ENCODE measurements at places on chromosomes 3 and 15. TPM values are rescaled to one million over a fixed set of nuclear protein-coding genes. Genes with fewer than 3 reads are reported as not detected.

DNA sequence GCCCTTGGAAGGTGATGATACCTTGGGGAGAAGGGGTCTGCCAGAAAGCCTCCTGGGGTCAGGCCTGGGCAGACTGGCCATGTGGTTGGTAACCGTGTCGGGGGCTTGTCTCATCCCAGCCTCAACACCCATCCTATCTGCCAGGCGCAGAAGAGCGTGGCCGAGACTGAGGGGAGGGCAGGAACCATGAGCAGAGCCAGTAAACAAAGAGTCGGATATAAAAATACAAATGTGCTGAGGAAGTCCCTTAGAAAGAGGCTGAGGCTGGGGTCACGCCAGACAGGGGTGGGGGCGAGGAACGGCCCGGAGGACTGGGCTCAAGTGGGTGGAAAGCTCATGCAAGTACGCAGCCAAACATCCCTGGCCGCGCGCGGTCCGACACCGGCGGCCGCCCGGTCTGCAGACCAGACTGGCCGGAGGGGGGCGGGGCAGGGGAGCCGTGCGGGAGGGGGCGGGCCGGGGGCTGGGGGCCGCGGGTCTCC is 1.9 kb downstream of the CAMK2N2 start:
- DNase-seq: no peak

DNA sequence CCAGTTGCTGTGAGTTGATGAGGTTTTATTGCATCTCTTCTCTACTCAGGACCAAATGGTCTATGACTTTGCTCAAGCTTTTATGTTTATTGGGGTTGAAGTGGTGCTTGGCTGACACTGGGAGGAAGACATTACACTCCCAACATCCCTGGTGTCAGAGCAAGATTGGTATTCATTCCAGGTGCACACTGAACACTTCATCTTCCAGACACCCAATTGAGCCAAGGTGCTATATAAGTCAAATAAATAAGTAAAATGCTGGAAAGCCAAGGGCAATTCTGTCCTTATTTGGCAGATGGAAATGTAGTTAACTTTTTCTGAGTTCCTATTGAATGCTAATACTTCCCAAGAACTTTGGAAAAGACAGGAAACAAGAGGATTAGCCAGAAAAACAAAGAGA is 53.2 kb upstream of the CDV3 start:
- no peak for DNase-seq

Gene ARL14
- polyA plus RNA-seq: not detected

Gene TBC1D21
- polyA plus RNA-seq: not detected

DNA sequence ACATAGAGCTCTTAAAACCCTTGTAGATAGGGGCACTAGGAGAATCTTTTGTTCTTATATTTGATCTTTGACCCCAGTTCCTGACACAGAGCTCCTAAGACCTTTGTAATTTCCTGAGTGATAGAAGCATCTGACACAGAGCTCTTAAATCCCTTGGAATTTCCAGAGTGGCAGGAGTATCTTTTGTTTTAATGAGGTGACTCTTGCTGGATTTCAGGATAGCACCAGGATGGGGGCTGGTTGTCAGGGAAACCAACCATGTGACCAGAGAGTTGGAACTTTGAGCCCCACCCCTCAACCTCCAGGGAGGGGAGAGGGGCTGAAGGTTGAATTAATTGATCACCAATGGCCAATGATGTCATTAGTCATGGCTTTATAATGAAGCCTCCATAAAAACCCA is 47.6 kb upstream of the ST8SIA2 start:
- DNase-seq: no peak

- DNase-seq: no peak
These were observed 321.4 kb upstream of the DPH6 start for GRCh38 chr15:35867356-35867755.

Gene TUSC7
- polyA plus RNA-seq: not detected

- peak; percentile 65 for DNase-seq
These were observed 18.4 kb downstream of the SMAD6 start for GRCh38 chr15:66720206-66721010.

- no peak for DNase-seq
These were observed 5.1 kb downstream of the LINGO1 start for GRCh38 chr15:77627581-77627980.

DNA sequence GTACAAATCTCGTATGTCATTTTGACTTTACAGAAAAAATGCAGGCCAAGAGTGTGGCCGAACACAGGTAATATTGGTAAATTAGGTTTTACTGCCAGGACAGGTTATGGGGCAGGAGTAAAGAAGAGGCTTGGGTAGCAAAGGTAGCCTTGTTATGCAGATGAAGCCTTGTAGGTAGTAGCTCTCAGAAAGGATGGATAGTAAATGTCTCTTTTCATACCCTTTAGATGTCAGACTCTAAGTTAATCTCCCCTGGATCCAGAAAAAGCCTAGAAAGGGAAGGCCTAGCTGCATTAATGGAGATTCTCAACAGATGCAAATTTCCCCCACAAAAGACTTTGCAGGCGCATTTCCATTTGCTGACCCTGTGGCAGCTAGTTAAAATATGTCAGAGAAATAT is 1445.1 kb upstream of the CADM2 start:
- no peak for DNase-seq
